ENCODE measurements at places on chromosomes 3 and 15.

DNA sequence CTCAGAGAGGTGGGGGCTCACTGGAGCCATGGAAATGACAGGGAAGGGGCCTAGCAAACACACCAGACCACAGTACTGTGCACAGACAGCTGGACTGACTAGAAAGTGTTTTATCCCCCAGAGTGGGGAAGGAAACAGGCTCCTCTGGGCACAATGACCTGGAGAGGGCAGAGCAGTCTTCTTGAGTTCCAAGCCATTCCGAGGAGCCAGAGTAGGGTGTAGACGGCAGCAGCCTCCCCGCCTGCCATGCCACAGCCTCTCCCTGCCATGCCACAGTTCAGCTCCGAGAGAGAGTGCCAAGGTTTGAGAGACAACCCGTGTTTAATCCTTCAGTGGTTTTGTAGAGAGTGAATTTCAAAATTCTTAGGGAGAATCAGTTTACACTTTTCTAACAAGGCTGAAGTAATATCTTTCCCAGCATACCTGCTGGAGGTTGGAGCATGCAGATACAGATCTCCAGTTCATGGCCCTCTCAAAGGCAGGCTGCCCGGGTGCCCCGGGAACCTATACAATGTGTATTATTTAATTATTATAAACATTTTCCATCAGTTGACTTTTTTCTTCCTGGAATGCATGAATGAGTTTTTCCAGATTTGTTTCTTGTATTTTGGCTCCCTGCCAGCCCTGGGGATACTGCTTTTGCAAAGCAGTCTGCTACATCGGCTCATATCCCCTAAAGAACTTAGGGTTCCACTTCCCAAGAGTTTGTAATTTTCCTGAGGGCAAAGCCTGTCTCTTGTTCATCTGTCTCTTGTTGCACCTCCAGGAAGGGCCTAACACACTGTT, 3.2 kb downstream of the PODXL2 start:
- no peak for DNase-seq

DNA sequence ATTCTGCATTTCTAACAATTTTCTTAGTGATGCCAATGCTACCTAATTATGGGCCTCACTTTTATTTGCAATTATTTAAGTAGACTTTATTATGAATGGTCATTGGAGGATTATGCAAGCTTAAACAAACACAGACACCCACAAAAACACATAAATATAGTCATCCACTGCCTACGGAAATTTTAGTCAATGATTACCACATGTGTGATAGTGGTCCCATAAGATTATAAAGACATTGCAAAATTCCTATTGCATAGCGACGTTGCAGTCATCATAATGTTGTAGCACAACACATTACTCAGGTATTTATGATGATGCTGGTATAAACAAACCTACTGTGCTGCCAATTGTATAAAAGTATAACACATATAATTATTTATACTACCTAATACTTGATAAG, 247.8 kb upstream of the ALCAM start:
- peak; percentile 64 for DNase-seq

DNA sequence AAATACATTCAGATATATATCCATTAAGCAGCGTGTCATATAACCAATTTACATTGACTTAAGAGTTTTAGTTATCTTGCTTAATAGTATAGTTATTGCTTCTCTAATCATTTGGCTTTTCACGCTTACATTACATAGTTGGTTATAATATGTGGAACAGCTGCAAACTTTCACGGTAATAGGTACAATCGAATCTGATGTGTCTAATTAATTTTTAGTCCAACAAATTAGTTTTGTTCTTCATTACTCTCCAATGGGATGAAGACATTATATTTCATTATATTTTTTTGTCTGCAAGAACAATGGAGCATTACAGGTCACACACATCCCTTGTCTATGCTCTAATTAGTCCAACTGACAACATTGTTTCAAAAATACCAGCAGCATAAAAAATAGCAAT, 546.3 kb downstream of the ROBO2 start:
- DNase-seq, result no peak

DNA sequence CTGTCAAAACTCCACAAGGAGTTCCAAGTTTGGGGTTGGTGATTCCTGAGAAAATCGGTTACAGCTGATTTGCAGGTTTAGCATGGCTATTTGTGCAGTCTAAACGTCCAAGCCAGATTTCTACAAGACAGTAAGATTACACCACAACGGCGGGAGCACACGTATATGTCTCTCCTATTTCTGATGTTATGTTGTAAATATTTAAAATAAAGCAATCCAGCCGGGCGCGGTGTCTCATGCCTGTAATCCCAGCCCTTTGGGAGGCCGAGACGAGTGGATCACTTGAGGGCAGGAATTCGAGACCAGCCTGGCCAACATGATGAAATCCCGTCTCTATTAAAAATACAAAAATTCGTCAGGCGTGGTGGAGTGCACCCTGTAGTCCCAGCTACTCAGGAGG, 106.8 kb upstream of the IGF1R start:
- no peak for DNase-seq

DNA sequence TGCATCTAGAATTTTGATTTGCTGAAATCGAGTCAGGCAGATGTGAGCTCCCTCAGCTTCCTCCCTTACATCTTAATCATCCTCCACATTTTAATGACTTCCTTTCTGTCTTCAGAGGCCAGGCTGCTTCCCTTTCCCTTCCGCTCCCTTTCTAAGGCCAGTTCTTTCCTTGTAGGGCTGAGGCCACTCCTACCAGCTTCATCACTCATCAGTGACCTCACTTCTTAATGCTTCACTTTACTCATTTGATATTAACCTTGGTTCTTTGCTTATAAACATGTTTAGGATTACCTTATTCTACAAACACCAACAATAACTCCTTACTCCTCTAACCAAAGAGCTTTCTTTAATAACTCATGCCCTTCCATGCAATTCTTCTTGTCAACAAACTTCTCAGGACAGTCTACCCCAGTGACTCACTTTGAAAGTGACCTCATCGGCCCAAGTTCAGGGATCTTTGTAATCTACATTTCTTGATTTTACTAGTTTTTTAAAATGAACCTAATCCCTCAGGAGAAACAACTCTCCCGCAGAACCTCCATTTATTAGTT, 23.9 kb downstream of the ILDR1 start:
- DNase-seq, result peak; percentile 87

GRCh38 chr3:29852767-29853166, 571.9 kb downstream of the RBMS3 start:
- DNase-seq, result no peak

- DNase-seq, result peak; percentile 66
These were observed 459.9 kb downstream of the RAP2B start for GRCh38 chr3:153621953-153622352.

- no peak for DNase-seq
These were observed at the start of gene ISLR for GRCh38 chr15:74173380-74174218. ISLR (plus strand) TSS chr15:74173710; CDS start chr15:74174859, 1,149 bp downstream.

GRCh38 chr3:193974191-193974652, 161.7 kb upstream of the HES1 start:
- DNase-seq, result no peak

DNA sequence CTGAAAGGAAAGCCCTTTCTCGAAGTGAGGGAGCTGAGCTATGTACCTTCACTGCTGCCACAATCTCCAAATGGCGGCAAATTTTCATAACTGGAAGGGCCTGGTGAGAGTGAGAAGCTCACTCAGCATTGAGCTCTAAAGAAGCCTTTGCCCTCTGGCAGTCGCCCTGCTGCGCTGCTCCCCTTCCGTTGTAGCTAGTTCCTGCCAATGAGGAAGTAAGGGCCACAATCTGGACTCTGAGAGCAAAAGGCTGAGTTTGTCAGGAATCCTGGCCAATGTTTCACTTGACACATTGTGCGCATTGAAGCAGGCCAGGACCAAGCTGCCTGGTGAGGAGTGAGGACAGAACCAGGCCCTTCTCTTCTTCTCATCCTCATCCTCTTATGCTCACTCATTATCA, 579.5 kb downstream of the PDCD6IP start:
- peak; percentile 42 for DNase-seq

GRCh38 chr3:162992741-162993140, 1496.1 kb downstream of the OTOL1 start:
- no peak for DNase-seq

DNA sequence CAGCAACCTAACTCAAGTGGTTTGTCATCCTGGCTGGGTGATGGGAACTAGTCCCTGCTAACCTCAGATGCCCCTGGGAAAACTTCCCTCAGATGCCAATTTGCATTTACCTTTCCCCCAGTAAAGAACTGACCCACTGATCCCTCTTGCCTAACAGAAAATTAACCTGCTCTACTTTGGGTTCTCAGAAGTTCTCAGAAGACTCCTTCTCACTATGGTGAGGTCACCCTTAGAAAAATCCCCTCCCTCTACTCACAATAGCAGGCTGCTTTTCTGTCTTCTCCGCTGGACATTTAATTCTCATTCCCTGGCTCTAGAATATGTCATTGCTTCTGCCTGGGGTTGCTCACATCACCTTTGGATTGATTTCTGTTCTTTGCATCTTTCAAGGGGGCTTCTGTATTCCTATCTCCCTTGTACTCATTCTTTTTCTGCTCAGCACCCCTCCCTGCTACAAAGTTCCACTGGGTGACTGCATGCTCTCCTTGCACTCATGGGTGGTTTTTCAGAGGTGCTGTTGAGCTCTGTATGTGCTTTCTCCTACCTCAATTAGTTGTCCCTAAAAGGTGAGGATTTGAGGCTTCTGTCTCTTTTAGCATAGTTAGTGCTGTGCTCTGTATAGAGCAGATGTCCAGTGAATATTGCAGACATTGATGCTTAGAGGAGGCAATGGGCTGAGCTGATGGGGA, 869 bp downstream of the PLA1A start:
- DNase-seq, result peak; percentile 29

DNA sequence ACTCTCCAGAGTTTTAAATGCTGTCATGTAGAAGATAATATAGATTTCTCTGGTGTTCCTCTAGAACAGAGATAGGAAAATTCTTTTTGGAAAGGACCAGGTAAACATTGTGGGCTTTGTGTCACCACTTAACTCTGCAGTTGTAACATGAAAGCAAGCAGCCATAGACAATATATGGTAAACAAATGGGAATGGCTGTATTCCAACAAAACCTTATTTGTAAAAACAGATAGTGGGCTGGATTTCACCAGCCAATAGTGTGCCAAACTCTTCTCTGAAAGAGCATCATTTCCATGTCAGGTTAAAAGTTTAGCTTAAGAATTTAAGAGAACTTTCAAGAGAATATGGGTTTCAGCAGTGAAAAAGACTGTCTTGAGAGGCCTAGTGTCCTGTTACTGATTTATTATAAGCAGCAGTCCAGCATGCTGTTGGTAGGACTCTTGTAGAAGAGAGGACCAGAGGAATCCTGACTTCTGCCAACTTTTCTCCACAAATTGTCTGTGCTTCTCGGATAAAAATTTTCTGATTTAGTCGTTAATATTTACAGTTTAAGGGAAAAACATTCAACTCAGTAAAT, 107.7 kb downstream of the TCF12 start:
- DNase-seq, result no peak

GRCh38 chr3:17232442-17232841, 347.7 kb downstream of the PLCL2 start:
- no peak for DNase-seq

- DNase-seq, result no peak
These were observed 286.3 kb upstream of the THRB start for GRCh38 chr3:24780991-24781390.

GRCh38 chr3:22922317-22922716, 280.8 kb upstream of the UBE2E2 start:
- DNase-seq, result peak; percentile 43

GRCh38 chr15:99335508-99335907, 84.2 kb downstream of the LRRC28 start:
- no peak for DNase-seq

- no peak for DNase-seq
These were observed 141.5 kb downstream of the SSR3 start for GRCh38 chr3:156413293-156413892.

DNA sequence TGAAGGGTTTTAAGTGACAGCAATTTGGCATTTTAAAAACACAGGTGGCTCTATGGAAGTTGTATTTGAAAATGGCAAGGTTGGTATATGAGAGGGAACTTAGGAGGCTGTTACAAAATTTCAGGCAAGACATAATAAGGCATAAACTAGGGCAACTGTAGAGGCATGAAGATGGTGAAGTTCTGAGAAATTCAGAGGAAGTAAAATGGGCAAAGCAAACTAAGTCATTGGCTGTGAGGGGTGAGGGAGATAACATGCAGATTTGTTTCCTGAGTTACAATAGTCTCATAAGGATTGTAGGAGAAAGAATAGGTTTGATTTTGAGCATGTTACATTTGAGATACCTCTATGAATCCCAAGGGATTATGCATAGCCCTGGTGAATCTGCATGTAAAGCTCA, 302.9 kb upstream of the ARHGEF26 start:
- DNase-seq, result no peak

- no peak for DNase-seq
These were observed 6.1 kb downstream of the RNU5B-1 start for GRCh38 chr15:65310431-65311137.

- no peak for DNase-seq
These were observed 202.0 kb downstream of the GHSR start for GRCh38 chr3:172246107-172246844.

DNA sequence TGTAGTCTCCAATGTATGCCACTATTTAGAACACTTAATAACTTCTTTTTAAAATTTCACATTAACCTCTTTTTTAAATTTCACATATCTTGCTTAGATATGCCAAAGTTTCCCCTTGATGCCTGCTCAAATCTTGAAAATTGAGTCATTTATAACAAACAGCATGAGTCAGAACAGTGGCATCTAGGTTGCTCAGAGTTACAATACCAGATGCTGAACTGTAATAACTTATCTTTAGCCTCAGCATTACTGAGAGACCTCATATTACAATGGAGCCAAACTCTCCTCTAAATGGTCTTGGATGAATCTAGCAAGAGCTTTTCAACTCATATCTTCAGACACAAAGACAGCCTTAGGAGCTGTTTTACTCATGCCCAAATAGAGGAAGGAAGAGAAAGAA, 439.3 kb upstream of the ARPP21 start:
- DNase-seq, result no peak

- DNase-seq, result no peak
These were observed 90.1 kb downstream of the IGF2BP2 start for GRCh38 chr3:185734725-185735096.

DNA sequence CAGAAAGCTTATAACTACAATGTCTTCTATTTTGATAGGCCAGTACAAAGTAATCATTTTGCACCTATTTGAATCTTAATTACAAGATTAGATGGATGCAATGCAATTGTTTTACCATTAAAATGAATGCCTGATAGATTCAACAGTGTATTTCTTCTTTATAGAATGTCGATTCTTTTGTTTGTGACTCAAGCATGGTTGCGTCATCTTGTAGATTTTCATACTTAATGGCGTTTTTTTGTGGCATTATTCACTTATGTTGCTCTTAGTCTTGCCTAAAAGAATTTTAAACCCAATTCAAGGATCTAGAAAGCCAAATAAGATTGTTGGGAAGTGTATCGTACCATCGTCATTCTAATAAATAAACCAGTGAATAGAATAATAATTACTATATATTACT, 21.4 kb downstream of the ZBTB38 start:
- peak; percentile 71 for DNase-seq
